ENCODE measurements at places on chromosomes 2 and 18.
A peak's percentile ranks its signal among the peaks of the same experiment; 100 is the strongest.

DNA sequence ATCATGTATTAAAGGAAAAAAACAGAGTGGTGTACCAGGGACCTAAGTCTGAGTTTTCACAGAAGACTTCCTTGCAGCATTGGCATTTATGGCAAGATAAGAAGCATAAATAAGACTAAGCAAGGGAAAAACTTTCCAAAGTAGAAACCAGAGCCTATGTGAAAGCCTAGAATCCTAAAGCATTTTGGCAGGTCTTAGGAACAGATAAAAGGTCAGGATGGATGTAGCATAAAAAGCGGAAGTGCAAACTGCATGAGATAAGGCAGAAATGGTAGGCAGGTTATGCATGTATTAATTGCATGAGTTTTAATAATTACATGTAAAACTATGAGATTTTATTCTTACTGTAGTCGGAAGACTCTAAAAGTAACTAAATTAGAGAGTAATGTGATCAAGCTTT, 596.5 kb downstream of the SUCLG1 start:
- no peak for DNase-seq

DNA sequence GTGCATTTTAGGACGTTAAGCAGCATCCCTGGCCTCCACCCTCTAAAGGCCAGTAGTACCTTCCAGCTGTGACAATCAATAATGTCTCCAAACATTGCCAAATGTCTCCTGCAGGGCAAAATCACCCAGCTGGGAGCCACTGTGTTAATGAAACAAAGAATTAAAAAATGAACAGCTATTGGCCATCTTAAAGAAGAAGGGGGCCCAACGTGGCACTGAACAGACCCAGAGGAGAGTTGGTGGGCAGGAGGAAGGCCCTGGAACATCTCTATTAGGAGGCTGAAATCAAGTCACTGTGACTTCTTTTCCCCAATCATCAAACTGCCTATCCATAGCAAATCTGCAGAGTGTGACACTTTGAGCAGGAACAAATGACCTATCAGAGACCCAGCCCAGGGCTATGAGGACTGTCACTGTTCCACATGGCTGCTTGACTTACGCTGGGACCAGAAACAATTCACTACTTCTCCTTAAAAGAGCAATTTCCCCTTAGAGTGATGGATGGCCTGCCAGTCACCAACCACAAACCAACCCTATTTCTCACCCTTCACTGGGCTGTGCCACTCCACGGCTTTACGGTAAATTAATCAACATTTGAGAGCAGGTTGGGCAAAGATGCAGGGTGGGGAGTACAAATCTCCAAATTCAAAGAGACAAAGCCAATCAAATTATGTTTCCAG, 35.2 kb upstream of the TEX51 start:
- no peak for DNase-seq

DNA sequence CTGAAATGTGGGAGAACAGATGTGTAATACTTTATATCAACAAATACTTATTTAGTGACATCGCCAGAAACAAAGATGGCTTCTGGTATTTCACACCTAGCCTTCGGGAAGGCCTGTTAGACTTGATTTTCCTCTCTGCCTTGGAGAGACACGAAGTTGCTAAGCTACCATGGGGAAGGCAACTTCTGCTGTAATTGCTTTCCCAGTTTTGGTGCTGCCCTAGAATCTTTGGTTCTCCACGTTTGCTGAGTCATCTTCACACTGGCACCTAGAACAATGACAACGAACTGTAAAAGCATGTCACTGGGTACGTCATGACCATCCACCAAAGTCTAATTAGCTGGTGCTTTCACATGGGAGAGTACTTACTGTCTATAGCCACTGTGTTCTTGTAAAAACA, 58.7 kb upstream of the ACTR3 start:
- DNase-seq = peak; percentile 39

GRCh38 chr2:85792783-85793441, 39.1 kb downstream of the ATOH8 start:
- DNase-seq = no peak

GRCh38 chr18:66325251-66325650, 278.6 kb downstream of the CDH19 start:
- DNase-seq = no peak

DNA sequence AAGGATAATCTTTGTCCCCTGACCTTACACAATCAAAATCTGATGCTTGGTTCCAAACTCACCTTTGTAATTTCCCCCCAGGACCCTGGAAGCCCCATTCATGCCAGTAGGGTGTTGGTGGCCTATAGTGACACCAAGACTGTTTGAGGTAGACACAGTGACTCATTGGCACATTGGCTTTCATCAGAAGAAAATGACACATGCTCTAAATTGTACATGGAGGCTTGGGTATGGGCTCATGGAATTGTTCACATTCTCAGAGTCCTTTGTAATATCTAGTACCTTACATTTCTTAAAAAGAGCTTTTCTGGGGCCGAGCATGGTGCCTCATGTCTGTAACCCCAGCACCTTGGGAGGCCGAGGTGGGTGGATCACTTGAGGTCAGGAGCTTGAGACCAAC, 61.2 kb upstream of the LRPPRC start:
- DNase-seq = no peak

DNA sequence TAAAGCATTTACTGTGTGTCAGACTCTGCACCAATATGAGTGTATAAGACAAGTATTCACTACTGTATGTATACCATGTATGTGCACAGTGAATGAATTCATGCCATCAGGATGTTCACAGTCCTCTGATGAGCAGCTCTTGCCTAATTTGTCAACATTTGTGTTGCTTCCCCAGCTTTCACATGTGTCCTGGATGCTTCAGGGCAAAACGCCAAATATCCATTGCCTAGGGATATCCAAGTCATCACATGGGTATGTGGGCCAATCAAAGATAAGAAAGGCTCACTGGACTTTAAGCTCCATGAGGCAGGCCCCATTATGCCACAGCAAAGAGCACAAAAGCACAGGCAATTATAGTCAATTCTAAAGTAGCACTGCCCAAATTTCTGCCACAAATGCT, 134.2 kb upstream of the CHAC2 start:
- no peak for DNase-seq

DNA sequence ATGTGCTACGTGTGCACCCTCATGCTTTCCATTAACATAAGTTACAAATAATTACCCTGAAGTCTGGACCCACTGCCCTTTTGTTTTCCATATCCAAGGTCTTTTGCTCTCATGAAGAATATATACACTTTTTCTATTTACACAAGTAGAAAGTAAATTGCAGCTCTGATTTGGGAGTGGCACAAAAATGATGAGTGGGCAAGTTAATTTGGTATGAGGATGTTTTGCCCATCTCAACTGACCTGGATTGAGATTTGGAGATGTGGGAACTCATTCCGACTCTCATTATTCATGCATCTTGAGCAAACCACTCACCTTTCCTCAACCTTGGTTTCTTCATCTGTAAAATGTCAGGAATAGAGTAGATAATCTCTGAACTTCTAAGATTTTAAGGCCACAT, 53.6 kb upstream of the TMEM17 start:
- no peak for DNase-seq

GRCh38 chr18:13871701-13872100, 43.6 kb downstream of the MC2R start:
- DNase-seq = no peak

DNA sequence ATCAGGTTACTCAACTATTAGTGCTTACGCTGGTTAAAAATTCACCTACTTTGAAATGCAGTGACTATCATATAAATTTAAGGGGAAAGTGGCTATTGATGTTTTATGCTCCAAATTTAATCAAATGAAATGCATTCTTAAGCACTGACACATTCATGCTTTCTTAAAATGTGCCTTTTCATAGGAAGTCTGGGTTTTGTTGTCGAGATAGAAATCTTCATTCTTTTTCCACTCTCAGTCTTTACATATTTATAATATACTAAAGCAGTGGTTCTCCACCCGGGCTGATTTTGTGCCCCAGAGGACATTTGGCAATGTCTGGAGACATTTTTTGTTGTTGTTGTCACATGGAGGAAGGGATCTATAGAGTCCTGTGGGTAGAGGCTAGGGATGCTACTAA, 167.9 kb downstream of the PAX3 start:
- no peak for DNase-seq

- DNase-seq = no peak
Measured at GRCh38 chr18:73245345-73245744, 377.6 kb upstream of the NETO1 start.

DNA sequence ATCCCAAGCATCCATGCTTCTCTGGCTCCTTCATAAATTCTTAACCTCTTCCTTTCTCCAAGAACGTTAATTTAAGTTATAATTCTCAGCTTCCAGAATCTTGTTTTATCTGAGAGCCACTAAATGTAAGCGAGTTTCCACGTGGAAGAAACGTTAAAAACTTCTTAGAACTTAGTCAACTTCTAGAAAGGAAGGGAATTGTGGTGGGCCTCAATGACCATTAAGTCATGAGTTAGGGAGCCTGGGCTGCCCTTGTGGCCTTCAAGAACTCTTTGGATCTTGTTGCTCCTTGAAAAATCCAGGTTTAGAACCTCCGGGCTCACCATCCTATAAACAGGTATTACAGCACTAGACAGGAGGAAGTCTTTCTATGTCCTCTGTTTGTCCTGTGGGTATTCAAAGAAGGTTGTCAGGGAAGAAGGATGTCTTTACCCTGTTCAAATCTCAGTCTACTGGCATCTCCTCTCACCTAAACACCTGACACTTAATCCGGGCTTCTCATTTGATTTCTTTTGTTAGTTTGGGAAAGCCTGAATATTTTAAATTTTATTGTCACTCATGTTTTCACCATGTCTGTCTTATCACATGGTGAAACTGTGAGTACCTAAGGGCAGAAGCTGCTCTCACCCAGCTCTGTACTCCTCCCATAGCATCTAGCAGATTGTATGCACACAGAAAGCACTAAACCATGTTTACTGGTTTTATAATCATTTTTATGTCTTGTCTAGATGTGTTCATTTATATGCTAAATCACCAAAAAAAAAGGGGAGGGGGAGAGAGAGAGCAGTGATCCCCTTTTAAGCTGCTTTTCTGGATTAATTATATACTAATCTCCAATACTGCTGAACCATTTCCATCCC, 6.3 kb downstream of the RND3 start:
- DNase-seq = no peak

- DNase-seq = no peak
Measured at GRCh38 chr2:149125031-149125725, 86.7 kb downstream of the LYPD6B start.

DNA sequence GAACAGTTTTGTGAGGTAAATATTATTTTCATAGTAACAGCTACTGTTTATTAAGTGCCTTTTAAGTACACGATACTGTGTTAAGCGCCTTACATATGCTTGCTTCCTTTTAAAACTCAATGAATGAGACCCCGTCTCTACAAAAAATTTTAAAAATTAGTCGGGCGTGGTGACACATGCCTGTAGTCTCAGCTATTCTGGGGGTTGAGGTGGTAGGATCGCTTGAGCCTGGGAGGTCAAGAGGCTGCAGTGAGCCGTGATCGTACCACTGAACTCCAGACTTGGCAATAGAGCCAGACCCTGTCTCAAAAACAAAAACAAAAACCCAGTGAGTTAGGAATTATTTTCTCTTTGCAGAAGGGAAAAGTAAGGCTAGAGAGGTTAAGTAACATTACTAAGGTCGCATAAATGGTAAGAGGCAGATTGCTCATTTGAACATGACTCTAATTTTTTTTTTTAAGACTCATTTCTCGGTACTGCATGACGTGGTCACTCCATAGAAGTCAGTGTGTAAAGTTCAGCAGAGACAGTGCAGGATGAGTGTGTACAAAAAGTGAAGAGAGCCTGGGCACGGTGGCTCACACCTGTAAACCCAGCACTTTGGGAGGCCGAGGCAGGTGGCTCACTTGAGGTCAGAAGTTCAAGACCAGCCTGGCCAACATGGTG, 1.1 kb downstream of the METAP1D start:
- DNase-seq = no peak

DNA sequence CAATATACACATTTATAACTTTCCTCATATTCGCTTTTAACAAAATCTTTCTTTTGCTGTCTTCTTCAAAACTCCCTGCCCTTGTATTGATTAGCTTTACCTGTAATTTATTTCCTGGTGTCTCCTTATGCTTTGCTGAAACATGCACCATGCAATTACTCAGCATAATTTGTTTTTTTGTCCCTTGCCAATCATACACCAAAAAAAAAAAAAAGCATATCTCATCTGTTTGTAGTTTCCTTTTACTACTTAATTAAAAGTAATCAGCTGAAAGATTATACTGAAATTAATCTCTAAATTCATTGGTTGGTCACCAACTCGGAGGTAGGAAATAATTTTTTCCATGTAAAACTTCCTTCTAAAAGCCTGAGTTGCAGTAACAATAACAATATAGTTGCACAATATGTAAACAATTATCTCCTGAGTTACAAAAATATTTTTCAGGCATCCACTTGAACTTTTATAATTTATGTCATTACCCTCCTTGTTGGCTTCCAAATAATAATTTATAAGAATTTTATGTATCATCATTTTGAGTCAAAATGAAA, 53.0 kb upstream of the ROCK1 start:
- peak; percentile 36 for DNase-seq

DNA sequence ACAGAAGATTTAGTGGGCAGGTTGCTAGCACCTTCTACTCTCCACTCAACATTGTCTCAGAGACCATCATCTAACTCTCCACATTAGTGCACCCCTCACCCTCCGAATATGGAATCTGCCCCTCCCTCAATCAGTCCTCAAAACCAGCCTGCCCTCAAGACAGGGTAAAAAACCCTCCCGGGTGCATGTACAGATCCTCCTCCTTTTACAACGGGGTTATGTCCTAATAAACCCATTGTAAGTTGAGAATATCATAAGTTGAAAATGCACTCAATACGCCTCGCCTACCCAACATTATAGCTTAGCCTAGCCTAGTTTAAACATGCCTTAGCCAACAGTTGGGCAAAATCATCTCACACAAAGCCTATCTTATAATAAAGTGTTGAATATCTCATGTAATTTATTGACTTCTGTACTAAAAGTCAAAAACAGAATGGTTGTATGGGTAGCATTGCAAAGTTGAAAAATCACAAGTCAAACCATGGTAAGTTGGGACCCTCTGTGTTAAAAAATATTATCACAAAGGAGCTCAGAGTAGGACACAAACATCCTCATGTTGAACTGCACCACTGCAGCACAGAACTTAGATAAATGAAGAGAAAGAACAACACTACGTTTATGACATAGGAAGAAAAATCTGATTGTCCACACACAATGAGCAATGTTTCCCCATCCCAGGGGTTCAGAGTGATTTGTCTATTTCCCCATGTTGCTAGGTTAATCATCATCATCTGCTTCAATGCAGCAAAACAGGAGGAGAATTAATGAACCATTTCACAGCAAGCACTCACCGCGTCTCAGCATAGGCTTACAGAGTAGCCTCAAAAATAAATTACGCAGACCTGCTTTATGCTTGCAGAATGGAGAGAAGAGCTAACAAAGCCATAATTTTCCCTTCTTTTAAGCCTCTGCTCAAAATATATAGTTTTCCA, 184.1 kb upstream of the ARL4C start:
- no peak for DNase-seq

DNA sequence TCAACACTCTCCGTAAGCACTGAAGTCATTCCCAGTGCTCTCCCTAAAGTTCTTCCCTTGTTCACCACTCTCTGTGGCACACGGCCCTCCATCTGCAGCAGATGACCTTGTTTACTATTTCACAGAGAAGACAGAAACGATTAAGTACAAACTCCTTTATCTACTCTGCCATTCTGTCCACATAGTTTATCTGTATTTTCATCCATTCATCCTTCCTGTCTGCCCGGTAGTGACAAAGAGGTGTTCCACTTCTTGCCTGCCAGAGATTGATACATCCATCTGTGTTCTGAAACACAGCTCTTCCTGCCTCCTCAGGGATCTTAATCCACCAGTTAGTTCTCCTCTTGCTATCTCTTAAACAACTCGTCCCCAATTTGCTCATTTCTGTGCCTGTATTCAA, 77.9 kb upstream of the CD226 start:
- DNase-seq = no peak

Data from GM04503 (cell line).